Activated T-cell treated with anti-CD3 and anti-CD28 coated beads, Interleukin-2, amount 50 U/mL, for 72 hours (primary cell): ENCODE measurements at places on chromosomes 4 and X. TPM values are rescaled to one million over a fixed set of nuclear protein-coding genes. Genes with fewer than 3 reads are reported as not detected.

DNA sequence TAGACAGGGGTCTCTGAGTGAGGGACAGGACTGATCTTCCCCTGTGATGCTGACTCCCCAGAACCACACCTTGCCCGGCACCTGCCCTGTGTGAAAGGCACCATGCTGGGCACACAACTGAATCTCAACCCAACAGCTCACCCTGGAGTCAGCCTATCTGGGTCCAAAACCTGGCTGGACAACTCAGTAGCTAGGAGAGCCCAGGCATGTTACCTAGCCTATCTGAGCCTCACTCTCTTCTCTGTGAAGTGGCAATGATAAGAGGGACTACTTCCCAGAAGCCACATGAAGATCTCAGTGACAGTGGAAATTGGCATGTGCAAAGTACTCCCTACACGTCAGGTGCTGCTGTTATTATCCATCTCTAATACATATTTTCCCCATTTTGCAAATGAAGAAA is 44.8 kb upstream of the PPP2R2C start:
- no peak for DNase-seq

DNA sequence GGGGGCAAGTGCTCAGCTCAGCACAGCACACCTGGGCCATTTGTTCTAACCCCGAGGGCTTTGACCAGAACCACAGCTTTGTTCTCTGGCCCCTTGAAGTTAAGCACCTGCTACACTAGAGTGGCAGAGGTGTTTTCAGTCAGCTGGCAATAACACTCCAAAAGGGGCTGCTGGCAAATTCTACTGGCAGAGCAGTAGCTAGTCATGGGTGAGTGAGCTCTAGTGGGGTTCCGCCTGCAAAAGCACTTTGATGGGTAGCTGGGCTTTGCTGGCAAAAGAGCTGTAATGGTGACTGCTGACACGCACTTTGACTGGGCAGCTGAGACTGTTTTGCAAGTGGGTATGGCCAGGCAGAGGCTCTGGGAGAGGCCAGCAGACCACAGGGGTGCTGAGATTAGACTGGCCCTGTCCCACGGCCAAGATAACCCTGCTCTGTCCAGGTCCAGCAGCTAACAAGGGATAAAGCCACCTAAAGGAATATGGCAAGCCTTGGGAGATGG is 65.2 kb upstream of the TENT5D start:
- no peak for DNase-seq

MAB21L2 gene
- not detected for total RNA-seq

NEUROG2 gene
- total RNA-seq = 0.26 TPM

RHOXF1 gene
- 0.76 TPM for total RNA-seq

RENBP gene
- 11.6 TPM for total RNA-seq
